ENCODE measurements at places on chromosomes 6 and 20.

DNA sequence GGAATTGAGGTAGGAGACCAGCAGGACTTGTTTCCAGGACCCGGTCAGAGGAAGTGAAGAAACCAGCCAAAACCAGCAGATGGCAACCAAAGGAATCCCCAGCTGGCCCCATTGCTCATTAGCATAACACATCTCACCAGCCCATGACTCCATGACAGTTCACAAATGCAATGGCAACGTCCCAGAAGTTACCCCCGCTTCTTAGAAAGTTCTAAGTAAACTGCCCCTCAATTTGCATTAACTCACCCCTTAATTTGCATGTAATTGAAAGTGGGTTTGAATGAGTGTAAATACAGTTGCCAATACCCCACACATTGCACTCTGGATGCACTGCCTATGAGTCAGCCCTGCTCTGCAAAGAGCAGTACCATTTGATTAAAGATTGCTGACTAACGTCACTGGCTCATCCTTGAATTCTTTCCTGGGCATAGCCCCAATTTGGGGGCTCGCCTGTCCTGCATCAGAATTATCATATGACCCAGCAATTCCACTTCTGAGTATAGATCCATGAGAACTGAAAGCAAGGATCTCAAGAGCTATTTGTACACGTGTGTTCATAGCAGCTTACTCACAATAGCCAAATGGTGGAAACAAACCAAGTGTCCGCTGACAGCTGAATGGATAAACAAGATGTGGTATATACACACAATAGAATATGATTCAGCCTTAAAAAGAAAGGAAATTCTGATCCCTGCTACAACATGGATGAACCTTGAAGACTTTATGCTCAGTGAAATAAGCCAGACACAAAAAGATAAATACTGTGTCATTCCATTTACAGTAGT lies 36.4 kb downstream of the MYLK4 start:
- no peak for DNase-seq

DNA sequence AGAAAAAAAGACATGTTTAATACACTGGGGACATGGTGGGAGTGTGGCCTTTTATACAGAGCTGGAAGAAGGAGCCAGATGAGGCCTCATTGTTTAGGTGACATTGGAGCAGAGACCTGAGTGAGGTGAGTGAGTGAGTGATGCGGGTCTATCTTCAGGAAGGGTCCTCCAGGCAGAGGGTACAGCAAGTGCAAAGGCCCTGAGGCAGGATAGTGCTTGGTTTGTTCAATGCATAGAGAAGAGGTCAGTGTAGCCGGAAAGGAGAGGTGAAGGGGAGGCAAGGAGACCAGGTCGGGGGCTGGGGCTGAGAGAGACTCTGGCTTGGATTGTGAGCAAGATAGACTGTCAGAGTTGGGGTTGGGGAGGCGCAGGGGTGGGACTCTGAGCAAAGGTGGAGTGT lies 23.6 kb downstream of the KCNG1 start:
- no peak for DNase-seq

DNA sequence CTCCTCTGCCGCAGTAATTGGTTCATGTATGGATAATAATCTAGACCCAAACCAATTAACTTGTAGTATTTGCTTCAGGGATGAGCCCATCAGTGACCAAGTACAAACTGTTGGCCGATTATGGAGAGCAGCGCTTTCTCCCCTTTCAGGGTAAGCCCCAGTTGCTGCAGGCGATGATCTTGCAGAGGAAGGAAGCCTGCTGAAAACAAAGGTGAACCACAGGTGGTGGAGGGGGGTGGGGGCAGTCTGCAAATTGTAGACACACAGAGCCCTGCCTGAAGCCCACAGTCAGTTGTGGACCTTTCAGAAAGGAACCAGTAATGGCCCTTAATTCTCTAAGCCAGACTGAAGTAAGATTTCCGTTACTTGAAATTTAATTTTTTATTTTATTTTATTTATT lies 167.9 kb upstream of the JARID2 start:
- no peak for DNase-seq

DNA sequence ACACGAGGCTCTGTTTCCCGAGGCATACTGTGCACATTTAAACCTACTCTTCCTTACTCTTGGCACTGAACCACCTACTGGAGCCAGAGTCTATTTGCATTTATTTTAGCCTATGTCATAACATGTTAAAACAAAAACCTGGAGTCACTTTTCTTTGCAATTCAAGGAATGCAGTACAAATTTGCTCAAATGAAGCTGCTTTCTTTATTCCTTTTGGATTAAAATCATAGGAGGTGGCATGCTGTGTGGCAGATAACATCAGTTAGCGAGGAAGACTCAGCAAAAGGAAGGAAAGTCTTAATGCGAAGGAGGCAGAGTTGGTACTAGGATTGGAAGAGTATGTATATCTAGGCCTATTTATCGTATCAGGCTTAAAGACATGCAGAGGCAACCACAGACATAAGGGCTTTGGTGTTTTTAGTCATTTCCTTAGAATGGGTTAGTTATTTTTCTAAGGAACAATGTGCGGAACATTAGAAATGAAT lies 92.9 kb downstream of the SAMD3 start:
- no peak for DNase-seq

GRCh38 chr6:167676000-167676665 lies 150.6 kb upstream of the AFDN start:
- DNase-seq = no peak

DNA sequence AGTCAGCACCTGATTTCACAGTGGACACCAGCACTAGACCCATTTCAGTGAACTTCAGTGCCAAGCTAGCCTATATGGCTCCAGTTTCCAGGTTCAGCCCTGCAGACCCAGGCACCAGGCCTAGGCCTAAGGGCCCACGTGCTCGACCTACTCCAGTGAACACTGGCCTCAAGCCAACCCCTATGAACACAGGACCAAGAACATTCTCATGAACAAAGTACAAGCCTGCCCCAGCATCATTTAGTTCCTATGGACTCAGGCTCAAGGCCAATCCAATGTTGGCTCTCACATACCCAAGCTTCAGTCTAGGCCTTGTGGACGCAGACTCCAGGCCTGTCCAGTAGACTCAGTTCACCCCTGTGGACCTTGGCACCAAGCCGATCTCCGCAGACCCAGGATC lies 385.5 kb downstream of the DHX35 start:
- DNase-seq = no peak

DNA sequence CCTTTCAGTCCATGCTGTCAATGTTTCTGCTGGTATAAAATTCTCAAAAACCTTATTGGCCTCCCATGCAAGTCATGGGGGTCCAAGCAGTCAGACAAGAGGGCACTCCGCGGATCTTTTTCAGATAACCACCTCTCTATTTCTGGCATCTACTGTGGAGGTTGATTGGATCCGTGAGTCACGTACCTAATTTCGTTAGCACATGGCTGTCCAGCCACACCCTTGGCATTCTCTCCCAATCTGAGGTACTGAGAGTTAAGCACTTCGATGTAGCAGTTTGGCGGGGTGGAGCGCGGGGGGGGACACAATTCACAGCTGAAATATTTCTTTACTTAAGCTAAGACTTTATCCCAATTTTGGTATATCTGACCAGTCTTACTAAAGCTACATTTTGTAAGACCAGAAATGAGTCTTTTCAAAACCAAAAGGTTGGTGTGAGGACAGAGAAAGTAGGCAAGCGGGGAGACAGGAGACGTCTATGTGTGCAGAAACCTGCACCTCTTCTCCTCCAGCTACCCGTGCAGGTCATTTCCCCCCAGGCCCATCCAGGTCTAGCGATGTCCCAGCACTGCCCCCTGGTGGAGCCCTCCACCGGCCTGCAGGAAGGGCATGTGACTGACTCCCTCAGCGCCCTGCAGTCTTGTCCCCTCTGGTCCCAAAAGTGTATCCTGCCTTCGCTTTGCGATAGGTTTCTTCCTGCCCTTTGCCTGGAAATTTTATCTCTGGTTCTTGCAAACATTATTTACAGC lies 113.1 kb downstream of the ADAT2 start:
- no peak for DNase-seq

- DNase-seq = no peak
Measured at GRCh38 chr6:116434056-116434725, 27.0 kb upstream of the CALHM6 start.

- DNase-seq = no peak
Measured at GRCh38 chr6:80541181-80541580, 434.7 kb downstream of the BCKDHB start.

DNA sequence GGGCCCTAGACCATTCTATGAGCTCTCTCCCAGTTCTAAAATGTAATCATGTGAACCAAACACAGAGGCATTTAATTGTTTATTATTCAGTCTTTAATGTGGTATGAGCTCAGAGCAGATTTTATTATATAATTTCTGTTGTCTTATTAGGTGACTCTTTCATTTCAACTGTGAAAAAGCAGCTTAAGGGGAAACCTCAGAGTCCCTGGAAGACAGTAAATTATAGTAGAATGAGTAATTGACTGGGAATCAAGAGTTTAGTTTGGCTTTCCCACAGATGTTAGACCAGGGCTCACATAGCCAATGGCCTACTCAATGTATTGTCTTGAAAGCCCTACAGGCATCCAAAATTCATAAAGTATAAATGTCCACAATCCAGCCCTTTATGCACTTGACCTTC lies 390.4 kb upstream of the SLC35B3 start:
- no peak for DNase-seq

- no peak for DNase-seq
Measured at GRCh38 chr6:119285908-119286625, 63.5 kb downstream of the MAN1A1 start.

- no peak for DNase-seq
Measured at GRCh38 chr6:22313796-22314195, 17.0 kb upstream of the PRL start.

DNA sequence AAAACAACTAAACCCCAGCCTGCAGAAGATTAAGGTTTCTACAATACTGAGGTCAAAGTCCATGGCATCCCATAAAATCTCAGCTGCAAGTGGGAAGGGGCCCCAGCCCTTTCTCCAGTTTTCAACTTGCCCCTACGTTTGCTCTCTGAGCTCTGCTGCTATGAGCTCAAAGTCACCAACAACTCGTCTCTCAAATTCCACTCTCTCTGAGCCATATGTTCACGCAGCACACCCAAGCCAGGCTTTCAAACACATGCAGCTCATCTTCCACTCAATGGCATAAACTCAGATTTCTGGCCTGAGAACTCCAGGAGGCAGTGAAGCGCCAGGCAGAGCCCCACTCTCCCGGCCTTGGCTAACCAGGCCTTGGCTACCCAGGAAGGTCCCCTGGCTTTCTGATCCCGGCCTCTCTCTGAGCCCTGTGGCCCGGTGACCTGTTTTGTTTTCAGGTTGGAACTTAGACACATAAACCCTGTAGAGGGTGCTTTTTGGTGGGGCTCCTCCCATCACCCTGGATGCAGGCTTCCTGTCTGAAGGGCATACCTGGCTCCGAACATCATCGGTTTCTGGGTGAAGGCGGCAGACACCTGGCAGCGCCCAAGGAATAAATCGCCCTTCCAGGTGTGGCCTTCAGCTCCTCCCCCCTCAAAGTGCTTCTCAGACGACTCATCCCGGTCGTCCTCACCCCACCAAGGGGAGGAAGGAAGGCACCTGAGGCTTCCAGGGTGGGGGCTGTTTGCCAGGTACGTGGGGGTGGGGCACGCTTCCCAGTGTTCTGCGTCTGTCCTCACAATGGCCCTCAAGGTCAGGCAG lies 12.4 kb downstream of the SLC22A23 start:
- DNase-seq = no peak

- no peak for DNase-seq
Measured at GRCh38 chr20:49633643-49634042, 65.7 kb upstream of the PTGIS start.

DNA sequence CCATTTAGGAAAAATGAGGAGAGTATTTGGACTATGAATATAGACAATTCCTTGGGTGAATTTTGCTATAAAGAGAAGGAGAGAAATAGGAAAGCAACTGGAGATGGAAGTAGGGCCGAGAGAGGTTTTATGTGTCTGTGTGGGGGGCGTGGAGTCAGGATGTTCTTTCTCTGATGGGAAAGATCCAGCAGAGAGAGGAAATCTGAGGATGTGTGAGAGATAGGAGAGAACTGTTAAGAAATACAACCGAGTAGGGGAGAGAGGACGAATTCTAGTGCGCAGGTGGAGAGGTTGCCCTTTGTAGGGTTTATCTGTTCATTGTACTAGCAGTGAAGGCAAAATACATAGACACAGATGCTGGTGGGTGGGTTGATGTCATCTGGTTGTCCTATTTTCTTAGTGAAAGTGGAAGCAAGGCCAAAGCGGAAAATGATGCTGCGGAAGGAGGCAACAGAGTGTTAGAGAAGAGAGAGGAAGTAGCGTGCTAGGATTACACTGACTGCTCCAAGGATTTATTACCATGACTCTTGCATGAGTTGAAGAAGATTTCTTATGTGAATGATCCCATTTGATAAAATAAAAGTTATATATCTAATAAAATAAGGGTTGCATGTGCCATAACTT lies 57.7 kb downstream of the CLVS2 start:
- DNase-seq = no peak

GRCh38 chr20:14792915-14793314 lies 455.5 kb upstream of the FLRT3 start:
- DNase-seq = no peak

DNA sequence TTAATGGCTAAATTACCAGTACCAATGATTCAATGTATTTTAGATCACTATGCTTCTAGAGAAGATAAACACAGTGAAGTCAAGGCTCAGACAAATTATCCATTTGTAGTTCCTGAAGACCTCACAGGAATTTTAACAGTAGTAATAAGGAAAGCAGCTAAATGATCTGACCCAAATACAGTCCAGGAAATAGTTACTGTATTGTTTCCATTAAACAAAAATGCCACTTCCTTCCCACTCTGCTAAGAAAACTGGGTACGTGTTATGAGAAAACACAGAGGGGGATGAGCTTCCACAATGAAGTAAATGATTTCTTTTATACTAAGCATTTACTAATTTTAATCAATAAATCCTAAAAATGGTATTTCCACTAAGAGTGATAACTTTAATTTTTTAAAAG lies 127.9 kb downstream of the CDK19 start:
- no peak for DNase-seq

- no peak for DNase-seq
Measured at GRCh38 chr6:168756009-168756634, 315.1 kb downstream of the SMOC2 start.

DNA sequence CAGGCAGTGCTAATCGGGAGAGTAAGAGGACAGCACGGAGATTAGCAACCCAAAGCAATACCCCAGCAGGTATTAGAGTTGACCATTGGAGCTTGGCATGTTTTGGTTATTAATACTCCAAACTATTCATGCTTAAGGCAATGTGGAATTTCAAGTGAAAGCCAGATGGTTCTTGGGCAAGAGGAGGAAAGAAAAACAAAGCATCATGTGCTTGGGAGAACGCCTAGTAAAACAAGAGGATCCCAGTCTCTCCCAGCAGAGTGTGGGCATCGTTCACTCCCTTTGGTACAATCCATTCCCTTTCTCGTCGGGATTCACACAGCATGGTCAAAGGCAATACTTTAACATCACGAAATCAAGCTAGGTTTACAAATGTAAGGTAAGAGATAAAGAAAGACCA lies 349.8 kb downstream of the PRKN start:
- no peak for DNase-seq

DNA sequence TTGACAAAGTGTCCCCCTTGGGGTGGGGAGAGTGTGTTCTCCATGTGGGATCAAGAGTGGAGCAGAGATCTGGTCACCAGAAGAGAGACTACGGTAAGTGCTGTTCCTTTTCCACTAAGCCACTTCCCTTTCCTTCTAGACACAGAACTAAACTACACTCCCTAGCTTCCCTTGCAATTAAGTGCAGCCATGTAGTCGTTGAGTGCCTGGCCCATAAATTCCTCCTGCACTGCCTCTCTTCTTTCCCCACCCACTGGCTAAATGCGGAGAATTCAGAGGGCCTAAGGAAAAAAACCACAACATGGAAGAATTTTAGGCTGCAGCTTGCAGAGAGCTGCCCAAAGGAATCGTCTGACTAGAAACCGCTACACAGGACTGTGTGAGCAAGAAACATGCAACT lies 1.5 kb downstream of the WDR27 start:
- DNase-seq = no peak

All from activated naive CD4-positive, alpha-beta T cell (primary cell).